H9 (cell line): ENCODE measurements at places on chromosomes 12 and 14. TPM values are rescaled to one million over a fixed set of nuclear protein-coding genes. Genes with fewer than 3 reads are reported as not detected.
A peak's percentile ranks its signal among the peaks of the same experiment; 100 is the strongest.

GRCh38 chr12:130633771-130634170, 82.3 kb downstream of the RIMBP2 start:
- peak; percentile 91 for DNase-seq

GRCh38 chr12:46153268-46153872, 115.5 kb downstream of the SLC38A1 start:
- no peak for DNase-seq

DNA sequence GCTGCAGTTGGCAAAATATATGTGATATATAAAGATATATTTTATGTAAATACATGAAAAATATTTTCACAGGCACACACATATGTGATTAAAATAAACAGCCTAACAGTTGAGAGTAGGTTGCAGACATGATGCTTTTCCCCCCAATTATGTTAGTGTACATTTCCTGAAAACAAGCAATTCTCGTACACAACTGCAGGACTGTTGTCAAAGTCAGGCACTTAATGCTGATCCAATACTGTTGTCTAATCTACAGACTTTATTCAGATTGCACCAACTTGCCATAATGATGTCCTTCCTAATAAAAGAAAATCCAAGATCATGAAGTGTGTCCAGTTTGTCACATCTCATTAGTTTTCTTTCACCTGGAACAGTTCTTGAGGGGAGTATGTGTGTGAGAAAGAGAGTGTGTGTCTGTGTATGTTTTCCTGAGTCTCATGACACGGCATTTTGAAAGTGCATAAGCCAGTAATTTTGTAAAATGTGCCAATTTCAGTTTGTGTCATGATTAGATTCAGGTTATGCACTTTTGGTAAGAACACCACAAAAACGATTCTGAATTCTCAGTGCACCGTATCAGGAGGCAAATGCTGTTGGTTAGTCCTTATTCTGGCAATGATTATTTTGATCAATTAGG, 16.5 kb upstream of the SEL1L start:
- no peak for DNase-seq

Gene METAP2
- 124 and 140 TPM in 2 replicates for total RNA-seq

- DNase-seq: no peak
Observed at GRCh38 chr14:67385618-67386017, 25.5 kb downstream of the EIF2S1 start.

DNA sequence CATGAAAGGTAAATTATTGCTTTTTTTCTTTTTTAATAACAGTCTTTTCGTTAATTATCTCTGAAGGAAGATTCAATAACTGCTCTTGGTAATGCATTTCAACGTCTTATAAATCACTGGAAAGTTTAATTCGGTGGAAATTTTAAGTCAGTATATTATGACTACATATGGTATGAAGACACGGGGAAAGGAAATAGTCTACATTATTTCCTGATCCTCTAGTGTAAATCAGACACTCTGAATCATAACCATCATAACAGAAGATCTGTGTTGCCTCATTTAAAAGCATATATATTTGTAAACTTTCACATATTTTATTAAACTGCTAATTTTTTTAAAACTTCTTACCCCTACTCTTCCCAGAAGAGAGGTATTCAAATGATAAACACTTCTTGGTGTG, 53.7 kb downstream of the EFCAB11 start:
- no peak for DNase-seq

- no peak for DNase-seq
Observed at GRCh38 chr12:75774261-75775052, 257.1 kb downstream of the PHLDA1 start.

GRCh38 chr14:69152181-69152901, 578 bp downstream of the DCAF5 start:
- peak; percentile 74 for DNase-seq

Gene TRPV4
- 4.9 TPM in 2 replicates for total RNA-seq

GRCh38 chr14:81400202-81400678, at the start of gene STON2:
STON2 (minus strand) TSS chr14:81400324; CDS start chr14:81398382, 1,942 bp downstream.
- no peak for DNase-seq

Gene ASCL1
- 0.20 TPM in 1 of 2 replicates, not detected in the other for total RNA-seq

GRCh38 chr12:11651785-11652184, 2.3 kb downstream of the ETV6 start:
- no peak for DNase-seq

DNA sequence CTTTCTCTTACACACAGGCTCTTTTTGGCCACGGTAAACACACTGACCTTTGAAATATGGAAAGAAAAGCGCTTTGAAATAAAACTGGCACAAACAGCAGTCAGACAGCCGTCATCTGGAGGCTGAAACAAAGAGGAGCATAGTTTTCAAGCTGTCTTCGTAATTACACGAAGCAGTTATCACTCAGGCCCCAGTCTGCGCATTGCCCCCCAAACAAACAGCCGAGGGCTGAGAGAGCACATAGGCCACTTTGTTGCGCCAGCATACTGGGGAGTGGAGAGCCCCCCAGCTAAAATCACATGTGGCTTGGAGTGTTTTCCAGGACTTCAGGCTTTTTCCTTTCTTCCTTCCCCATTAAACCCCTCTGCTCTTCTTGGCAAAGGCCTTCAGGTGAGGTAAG, 142.9 kb upstream of the BTG1 start:
- no peak for DNase-seq

Gene GARIN6
- not detected in 2 replicates for total RNA-seq

DNA sequence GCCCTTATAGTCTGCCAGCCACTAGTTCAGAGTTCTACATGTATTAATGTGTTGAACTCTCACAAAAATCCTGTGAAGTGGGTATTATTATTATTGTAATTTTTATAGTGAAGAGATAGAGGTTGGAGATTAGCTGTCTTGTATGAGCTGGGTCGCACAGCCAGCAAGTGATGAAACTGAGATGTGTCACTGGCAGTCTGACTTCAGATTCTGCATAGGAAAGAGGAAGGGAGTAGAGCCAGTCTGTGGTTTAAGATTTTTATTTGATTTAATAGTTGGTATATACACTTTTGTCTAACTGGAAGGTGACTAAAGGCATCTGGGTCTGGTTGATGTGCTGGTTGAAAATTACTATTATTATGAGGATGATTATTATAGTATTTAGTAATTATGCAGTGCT, 5.8 kb upstream of the FRS2 start:
- DNase-seq: no peak

GRCh38 chr12:12791756-12792369, 6.4 kb downstream of the APOLD1 start:
- DNase-seq: no peak

Gene GPR137C
- 4.2 and 4.3 TPM in 2 replicates for total RNA-seq

Gene IL22
- not detected in 2 replicates for total RNA-seq

DNA sequence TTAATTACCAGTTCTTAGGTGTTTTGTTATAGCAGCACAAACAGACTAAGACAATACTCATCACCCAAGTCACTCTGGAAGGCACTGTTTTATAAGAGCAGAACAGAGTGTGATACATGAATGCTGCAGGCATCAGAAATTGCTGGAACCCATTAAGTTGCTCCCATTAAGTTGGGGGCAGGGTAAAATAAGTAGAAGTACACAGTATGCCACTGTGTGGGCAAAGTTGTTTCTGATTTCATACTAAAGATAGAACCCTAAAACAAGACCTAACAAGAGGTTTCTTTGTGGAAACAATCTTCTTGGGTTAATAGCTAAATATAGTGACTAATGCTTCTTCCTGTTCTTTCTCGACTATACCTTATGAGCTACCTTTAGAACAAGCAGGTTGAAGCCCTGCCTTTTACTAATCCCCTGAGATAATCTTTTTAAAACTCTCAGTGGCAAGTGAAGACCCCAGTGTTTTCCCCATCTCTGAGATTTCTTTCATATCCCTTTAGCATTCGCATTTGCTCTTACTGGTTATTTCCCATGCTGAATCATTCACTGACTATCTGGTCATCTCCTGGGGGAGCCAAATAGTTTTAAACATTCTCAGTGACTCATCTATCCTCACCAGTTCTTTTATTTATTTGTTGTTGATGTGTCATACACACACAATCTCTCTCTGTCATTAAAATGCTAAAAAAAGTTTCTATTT, 52.3 kb downstream of the SOCS2 start:
- DNase-seq: peak; percentile 5

DNA sequence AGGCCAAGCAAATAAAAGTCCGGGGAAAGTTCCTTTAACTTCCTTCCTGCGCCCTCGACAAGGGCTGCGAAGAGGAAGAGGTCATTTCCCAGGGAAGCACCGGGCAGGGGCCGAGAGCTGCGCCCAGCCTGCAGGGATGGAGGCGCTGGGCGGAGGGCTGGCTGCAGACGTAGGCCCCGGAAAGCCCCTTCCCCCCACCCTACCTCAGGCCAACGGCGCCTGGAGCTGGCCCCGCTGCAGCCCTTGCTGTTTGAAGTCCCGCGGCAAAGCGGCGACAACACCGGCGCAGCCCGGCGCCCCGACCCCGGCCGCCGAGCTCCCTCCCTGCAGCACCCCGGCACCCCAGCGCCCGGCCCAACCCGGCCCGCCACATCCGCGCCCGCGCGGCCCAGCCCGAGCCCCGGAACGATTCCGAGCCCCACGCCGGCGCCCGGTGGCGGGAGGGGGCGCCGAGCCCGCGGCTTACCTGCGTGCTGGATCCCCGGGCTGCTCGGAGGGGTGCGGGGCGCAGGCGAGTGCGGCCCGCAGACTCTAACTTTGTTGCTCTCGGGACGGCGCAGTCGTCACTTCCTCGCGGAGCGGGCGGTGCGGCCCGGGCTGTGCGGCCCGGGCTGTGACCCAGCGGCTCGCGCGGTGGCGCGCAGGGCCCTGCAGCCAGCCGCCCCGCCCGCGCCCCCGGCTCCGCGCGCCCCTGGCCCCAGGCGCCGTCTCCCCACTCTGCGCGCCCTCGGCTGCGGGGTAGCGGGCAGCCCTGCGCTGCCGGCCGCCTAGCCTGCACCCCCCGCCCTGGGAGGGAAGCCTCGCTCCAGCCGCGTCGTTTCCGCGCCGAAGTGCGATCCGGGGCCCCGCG, 64.8 kb upstream of the PTGR2 start:
- DNase-seq: peak; percentile 58

Gene LYZ
- total RNA-seq: not detected in 2 replicates

- no peak for DNase-seq
Observed at GRCh38 chr12:93888964-93889363, 211.8 kb downstream of the CRADD start.

DNA sequence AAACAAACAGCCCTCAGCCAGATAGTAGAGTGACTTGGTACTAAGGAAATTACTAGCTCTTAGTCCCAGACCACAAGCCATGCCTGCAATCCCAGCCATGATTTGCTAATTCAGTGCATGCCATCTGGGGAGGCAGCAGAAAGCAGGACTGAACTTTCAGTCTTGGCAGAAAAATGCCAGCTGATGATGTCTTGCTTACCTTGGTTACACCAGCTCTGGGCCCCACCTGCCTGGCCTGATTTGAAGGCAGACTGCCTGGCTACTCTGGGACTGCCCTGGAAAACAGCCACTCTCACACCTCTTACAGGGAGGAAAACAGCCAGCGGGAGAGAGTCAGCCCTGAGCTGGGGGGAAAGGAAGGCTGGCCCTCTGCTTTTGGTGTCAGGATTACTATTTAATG, 4.6 kb upstream of the UNC119B start:
- no peak for DNase-seq

Gene SLC6A13
- not detected in 2 replicates for total RNA-seq
